ENCODE measurements at places on chromosomes 4 and X.

GRCh38 chrX:120111611-120112010 is 4.1 kb downstream of the RHOXF1 start:
- DNase-seq, result no peak

DNA sequence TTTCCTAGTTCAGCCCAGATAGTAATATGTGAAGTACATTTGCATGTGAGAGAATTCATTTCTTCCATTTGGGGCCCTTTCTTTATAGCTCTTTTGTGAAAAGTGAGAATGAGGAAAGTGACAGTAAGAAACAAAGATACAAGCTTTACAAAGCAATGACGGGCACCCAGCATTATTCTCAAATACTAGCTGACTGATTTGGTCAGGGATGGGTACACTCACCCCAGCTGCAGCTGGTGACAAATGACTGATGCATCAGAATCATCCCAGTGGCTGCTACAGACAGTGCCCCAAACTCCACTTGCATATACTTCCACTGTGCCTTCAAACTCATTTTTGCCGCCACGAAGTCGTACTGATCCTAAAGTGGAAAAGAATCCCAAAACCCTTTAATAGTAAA is 14.8 kb downstream of the PRSS12 start:
- no peak for DNase-seq

GRCh38 chr4:10944321-10944720 is 259.8 kb upstream of the CLNK start:
- no peak for DNase-seq

DNA sequence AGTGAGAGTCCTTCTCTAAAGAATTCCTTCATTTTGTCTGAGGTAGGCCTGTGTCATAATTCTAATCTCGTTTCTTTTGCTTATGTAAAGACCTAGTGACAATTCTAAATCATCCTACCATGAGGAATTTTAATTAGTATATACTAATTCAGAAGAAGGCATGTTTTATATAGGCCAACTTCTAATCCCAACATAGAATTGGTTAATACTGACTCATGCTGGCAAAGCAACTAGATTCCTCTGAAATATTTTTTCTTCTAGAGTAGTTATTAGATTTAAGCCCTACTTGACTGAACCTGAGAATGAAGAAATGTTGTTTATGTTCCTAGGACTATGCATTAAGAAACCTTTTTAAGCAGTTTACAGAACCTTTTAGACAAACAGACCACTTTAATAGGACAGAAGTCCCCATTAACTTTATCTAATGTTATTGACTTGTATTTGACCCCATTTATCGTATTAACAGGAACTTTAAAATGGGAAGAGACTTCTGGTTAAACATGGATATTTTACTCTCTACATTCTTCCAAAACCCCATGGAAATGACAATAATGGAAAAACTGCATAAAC is 56.1 kb upstream of the EIF1AX start:
- no peak for DNase-seq

- DNase-seq, result no peak
Observed at GRCh38 chr4:164931551-164932324, 45.7 kb downstream of the TRIM61 start.

DNA sequence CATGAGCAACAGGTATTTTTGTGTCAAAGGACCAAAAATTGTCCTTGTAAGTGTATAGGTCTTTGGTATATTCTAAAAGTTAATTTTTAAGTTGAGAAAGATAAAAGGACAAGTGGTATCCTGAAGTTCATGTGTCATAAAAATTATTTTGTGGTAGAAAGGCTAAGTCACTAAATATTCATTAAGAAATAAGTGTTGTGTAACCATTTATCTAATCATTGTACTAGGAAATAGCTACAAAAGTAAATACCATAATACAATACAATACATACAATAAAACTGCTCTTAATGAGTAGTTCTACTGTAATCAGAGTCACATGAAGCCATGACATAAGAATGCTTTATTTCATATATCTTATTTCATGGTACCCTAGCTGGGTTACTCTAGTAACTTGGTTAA is 82.5 kb upstream of the ATOH1 start:
- no peak for DNase-seq

DNA sequence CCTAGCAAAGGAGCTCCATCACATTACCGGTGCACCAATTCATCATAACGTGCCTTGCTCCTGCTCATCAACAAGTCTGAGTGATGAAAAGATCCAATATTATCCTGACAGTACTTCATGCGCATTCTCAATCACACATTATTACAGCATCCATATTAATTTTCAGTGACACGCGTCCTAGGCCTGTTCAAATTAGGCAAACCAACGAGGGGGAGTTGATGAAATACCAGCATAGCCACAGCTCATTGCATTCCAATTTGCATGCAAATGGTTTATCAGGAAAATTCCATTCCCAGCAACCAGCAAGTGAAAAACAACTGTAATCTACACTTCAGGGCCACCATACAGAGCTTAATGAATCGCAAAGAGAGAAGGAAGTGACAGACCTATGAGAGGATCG is 236.9 kb downstream of the DCLK2 start:
- no peak for DNase-seq

GRCh38 chr4:27702730-27703431 is 842.2 kb downstream of the STIM2 start:
- DNase-seq, result peak; percentile 1

DNA sequence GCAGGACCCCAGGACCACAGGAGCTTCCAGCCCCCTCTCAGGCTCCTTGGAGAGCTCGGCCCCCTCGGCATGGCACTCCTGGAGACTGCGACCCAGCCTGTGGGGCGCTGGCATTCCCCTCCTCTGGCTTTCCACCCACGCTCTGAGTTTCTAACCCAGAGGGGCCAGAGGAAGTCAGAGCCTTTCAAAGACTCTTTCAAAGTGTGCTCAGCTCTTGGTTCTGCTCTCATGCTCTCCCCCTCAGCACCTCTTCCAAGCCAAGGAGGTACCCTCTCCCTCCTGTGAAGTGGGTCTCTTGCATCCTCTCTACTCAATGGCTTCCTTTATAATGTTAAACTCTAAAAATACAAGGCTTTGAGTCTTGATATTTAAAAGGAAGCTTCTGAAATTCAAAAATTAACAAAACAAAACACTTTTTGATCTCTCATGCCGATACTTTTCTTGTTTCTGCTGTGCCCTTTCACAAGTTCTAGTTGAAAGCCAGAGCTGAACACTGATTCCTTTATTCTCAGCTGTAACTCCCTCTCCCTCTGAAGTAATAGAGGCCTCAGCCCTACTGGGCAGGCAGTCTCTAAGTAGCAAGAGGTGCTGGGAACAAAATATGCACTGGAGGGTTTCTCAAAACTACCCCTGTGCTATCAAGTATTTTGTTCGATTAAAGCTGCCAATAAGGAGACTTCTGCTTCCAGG is 82.8 kb downstream of the NAT8L start:
- no peak for DNase-seq

GRCh38 chr4:10173754-10174749 is 57.5 kb upstream of the WDR1 start:
- no peak for DNase-seq

DNA sequence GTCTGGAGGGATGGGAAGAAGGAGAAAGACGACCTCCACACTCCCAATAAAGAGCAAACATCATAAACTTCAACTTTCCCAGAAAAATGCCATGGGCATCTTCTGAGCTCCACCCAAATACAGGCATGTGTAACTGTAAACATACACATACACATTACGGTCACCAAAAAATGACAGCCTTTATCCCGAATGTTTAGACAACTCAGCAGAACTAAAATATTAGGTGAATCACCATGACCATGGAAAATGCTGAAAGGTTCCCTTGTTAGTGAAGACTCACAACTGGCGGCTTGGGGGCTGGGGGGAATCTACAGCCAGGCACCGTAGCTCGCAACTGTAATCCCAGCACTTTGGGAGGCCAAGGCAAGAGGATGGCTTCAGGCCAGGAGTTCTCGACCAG is 33.0 kb downstream of the PRKX start:
- DNase-seq, result no peak

GRCh38 chrX:53711436-53711835 is 24.9 kb upstream of the HUWE1 start:
- no peak for DNase-seq

DNA sequence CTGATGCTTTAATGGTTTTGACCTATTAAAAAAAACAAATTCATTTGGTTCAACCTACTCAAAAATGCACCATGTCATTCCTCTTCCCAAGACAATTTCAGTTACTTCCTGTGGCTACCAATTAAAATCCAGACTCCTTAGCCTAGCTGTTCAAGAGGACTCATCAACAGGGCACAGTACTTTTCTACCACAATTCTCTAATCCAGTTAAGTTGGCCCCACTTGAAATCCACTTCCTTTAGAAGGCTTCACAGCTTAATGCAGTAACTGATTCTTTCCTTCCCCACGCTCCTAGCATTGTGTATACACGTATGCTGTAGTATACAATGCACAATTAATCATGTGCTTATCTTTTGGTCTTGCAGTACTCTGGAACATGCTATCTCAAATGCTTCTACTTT is 129.8 kb downstream of the UGT8 start:
- DNase-seq, result no peak

DNA sequence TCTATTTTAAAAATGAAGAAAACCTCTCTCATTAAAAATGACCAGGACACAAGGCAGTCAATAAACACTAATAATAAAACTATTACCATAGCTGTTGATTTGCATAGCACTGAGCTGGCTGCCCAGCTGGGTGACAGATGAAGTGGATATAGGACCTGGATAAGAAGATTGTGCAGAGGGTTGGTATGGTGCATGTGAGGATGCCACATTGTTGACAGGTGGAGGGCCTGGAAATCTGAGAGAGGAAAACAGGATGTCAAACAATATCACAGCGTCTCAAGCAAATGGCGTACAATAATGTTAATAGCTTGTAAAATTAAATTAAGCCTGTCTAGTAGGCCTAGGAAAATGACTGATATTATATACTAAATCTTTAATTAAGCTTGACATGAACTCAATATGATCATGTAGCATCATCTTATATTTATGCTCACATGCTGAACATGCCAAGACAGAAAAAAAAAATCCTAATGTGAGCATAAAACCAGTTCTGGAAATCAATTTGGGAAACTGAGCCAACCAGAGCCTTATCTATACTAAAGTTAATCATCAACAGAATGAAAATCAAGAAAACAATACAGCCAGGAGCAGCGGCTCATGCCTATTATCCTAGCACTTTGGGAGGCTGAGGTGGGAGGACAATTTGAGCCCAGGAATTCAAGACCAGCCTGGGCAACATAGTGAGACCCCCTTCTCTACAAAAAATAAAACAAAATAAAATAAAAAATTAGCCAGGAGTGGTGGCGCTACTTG is 18.6 kb downstream of the SEC24D start:
- DNase-seq, result no peak

DNA sequence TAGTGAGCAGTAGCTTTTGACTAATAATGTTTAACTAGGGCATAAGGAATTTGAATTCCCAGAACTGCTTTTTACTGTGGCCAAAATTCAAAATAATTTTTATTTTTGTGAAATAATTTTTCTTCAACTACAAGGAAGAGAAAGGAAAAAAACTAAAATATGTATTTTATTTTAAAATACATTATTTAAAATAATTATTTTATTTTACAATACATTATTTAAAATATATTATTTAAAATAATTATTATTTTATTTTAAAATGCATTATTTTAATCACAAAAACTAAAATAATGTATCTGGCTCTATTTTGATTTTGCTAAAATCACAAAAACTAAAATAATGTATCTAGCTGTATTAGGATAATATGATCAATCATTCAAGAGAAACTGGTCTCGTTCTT is 210.4 kb downstream of the RELL1 start:
- DNase-seq, result no peak

- no peak for DNase-seq
Observed at GRCh38 chr4:159966746-159967145, 863.9 kb downstream of the RAPGEF2 start.

GRCh38 chr4:146814750-146815149 is 130.9 kb downstream of the TTC29 start:
- DNase-seq, result no peak

DNA sequence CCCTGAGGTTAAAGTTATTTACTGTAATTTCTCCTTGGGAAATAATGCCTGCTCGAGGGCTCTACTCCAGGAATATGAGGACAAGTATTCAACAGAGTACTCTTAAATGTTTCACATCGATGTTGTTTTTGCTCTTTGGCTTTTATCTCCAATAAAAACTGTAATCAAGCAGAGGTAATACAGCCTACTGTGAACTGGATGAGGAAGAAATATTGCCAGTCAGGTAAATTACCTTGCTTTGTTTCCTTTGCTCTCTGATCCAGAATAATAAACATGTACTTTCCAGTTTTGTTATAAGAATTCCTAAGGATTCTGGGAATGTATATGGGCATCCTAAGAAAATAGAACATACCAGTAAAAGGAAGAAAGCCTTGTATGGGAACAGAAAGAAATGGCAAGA is 60.4 kb downstream of the FNIP2 start:
- DNase-seq, result no peak

DNA sequence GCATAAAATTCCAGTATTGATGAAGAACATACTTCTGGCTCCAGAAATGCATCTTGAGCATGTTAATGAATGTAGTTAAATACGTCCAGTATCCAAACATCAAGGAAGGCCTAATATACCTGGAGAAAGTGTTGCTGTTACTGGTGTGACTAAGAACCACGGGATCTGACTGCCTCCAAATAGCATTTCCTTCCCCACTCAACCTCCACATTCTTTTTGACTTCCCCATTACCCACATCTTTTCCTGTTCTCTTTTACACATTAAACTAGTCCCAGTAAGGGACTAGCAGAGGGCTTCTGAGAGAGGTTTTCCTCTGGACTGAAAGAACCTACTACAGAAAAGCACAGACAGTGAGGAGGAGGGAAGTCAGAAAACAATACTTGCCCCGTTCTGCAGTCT is 482.8 kb upstream of the HTR2C start:
- DNase-seq, result peak; percentile 41

- DNase-seq, result no peak
Observed at GRCh38 chr4:93203708-93204107, 624.8 kb upstream of the ATOH1 start.

DNA sequence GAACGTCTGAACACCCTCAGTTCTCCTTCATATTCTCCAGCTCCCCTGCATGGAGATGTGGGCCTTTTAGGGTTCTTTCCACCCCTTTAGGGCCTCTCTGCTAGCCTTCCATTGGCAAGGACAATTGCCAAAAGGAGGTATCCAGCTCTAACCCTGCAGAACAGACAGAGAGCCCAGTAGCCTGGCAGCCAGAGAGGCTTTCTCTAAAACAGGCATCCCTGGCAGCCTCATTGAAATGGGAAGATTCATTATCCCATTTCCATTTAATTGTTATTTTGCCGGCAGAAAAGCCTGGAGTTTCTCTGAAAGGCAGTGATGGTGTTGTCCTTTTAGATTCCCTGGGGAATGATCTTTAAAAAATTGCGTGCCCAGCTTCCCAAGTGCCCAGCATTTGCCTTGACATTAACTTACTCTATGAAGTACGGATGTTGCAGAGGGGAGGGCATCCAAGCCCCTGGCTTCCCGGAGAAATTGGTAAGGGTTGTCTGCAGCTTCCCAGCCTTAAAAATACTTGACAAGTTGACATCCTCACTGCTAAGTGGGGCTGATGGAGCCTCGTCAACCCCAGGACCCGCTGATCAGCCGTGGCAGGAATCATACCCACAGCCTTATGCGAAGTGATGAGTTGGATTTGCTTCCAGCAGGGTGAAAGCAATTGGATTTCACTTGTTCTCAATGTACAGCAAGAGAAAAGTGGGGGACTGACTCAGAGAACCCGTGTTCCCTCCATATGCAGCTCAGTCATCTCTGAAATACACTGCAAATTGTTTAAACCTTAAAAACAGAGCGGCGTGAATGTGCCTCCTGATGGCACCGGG is 244.1 kb downstream of the CRLF2 start:
- DNase-seq, result no peak

GRCh38 chr4:45578874-45579273 is 545.0 kb downstream of the GABRG1 start:
- DNase-seq, result no peak

GRCh38 chr4:48909697-48910096 is 3.1 kb upstream of the OCIAD2 start:
- DNase-seq, result peak; percentile 72
